ENCODE measurements at places on chromosomes 4 and X. TPM values are rescaled to one million over a fixed set of nuclear protein-coding genes. Genes with fewer than 3 reads are reported as not detected.

- DNase-seq, result no peak
Measured at GRCh38 chr4:185745891-185746290, 66.1 kb downstream of the SORBS2 start.

- no peak for DNase-seq
Measured at GRCh38 chr4:41373221-41373620, 116.5 kb downstream of the UCHL1 start.

DNA sequence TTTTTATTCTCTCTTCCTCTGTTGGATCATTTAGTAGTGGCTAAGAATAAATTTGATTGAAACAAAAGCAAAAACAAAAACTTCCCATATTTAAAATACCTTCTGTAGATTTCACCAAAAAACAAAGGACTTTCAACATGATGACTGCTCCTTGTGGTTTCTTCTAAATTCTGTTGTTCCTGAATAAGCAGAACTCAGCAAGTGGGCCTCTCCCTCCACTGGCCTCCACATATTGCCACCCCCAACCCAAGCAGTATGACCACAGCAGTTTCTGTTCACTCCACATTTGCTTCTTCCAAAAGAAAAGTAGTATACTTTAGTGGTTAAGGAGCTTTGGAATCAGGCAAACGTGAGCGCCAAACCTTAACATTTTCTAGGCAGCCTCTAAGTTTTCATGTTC is 114.7 kb downstream of the COX18 start:
- DNase-seq, result no peak

GRCh38 chr4:7060346-7061150 is 7.3 kb downstream of the GRPEL1 start:
- DNase-seq, result no peak

- no peak for DNase-seq
Measured at GRCh38 chr4:124530464-124531077, 182.0 kb downstream of the ANKRD50 start.

- no peak for DNase-seq
Measured at GRCh38 chrX:136146614-136147314, 569 bp upstream of the FHL1 start.

- DNase-seq, result no peak
Measured at GRCh38 chr4:7552466-7552865, 117.7 kb upstream of the PSAPL1 start.

- DNase-seq, result peak; percentile 63
Measured at GRCh38 chrX:154412468-154412867, 1.1 kb downstream of the TAFAZZIN start.

- DNase-seq, result peak; percentile 99
Measured at GRCh38 chrX:1239681-1240142, 27.3 kb upstream of the CRLF2 start.

DNA sequence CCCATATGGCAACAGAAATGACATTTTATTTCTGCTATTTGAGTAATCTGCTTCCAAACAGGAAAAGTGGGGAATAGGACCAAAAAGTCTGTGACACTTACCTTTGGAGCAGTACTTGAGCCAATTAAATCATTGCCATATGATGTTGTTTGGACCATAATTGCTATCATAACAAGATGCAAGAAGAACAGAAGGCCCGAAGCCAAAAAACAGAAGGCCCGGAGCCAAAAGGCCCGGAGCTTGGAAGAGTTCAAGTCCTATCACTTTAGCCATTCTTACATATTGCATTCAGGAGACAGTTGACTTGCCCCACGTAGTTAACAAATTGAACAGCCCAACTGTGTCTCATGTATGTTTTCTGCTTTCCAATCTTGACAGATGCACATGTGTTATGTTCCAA is 285.6 kb downstream of the ARHGAP24 start:
- DNase-seq, result no peak

The MAGEC2 gene
- not detected for polyA plus RNA-seq

The SLC10A3 gene
- polyA plus RNA-seq, result 26.7 TPM

The CLNK gene
- not detected for polyA plus RNA-seq

Measured in CD14-positive monocyte (primary cell).